Left cardiac atrium (tissue), 4 donors: ENCODE measurements at places on chromosomes 2 and 18.
A peak's percentile ranks its signal among the peaks of the same experiment; 100 is the strongest.

DNA sequence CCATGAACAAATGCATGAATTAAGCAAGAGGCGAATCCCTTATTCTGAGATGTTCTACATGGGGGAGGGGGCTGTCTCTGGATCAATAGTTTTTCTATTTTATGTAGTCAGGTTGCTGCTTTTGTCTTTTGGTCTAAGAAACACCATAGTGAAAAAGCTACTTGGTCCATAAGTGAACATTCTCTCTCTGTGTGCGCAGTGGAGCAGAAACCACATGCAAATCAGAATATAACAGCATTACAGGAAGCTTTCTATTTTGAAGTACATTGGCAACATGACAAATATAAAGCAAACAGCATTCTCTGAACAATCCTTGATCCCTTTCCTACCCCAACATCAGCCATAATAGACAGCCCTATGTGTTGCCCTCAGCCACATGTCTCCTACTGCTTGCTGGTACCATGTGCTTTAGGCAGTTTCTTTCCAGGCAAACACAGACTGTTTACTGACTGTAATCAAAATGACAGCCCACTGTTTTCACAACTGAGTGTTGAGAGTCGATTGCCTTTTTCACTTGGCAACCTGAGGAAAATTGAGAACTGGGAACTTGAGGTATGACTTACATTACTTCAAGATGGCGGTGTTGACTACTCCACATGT lies 10.6 kb downstream of the SCN3A start:
- DNase-seq, result no peak

DNA sequence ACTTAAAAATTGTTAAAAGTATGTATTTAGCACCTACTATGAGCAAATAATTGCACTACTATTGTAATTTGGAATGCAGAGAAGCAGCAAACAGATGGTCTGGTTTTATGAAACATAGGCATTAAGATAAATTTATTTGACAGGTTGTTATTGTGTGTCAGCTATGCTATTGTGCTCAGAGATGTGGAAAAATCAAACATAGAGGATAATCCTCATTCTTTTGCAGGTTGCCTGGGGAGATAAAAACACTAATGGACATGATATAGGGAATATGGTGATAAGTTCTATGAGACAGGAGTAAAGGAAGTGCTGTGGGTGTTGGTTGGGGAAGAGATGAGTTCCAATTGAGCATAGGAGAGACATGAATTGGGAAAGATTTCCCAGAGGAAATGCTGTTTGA lies 71.3 kb downstream of the PPP1R1C start:
- DNase-seq, result no peak

- DNase-seq, result no peak
Observed at GRCh38 chr2:236895497-236895896, 190.2 kb upstream of the COPS8 start.

- DNase-seq, result no peak
Observed at GRCh38 chr2:69798909-69799526, 30.4 kb upstream of the GMCL1 start.

GRCh38 chr2:142014536-142014935 lies 116.3 kb downstream of the LRP1B start:
- DNase-seq, result no peak

DNA sequence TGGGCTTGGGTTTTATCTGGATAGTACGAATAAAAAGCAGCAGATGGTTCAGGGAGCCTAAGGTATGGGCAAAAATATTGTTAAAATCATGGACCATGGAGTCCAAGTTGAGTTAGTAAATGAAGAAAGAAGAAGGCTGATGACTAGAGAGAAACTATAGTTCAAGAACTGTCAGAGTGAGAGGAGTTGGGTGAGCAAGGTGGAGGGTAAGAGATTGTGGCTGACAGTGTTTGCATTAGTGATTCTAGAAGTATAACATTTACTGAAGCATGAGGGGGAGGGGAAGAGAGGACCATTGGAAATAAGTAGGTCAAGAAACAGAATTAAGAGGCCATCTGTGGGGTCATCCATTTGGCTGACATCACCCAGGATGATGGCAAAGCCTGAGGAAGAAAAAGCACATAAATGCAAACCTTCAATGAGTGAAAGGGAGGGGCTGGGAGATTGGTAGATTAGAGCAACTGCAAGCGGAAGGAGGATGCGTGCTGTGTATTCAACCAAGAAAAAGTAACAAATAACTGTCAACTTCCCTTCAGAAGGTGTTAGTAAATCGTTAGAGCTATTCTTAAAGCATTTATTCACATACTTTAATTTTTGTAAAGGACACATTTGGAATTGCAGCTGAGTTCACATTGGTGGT lies 392.8 kb downstream of the TSN start:
- DNase-seq, result no peak

DNA sequence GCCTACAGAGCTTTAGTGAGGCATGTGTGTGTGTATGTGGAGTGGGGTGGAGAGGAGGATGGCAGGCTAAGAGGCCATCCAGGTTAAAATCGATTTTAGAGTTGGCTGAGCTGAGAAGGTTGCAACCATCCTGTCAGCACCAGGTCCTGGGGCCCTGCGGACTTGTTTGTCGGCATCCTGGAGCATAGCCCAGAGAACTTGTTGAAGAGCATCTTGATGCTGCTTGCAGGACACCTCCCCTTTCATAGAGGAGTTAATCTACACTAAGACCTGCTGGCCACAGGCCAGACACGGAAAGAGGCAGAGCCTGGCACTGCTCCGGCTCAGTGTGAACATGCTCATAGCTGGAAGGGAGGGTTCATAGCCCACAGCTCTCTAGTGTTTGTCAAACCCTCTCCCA lies 72.1 kb upstream of the RGPD5 start:
- DNase-seq, result peak; percentile 52

DNA sequence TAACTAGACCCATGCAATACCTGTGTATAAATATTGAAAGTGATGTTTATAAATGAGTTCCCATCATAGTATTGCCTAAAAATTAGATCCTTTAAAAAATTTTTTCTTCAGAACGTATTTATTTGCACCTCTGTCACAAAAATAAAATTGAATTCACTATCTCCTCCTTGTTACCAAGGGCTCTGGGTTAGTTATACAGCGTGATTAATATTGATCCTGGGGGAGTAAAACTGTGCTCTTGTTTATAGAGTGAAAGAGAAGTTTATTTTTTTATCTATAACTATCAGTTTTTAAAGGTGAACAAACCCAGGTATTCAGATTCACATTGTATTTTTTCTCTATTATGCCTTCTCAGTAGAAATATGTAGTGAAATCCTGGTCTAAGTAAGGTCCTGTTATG lies 458.5 kb downstream of the CPS1 start:
- no peak for DNase-seq

- DNase-seq, result no peak
Observed at GRCh38 chr2:128032092-128032491, 4.2 kb upstream of the SAP130 start.

- DNase-seq, result no peak
Observed at GRCh38 chr2:88560619-88561307, 66.5 kb downstream of the EIF2AK3 start.
